ENCODE measurements at places on chromosomes 1 and 21.

GRCh38 chr1:161382214-161383019 lies 14.7 kb upstream of the CFAP126 start:
- DNase-seq, result no peak

DNA sequence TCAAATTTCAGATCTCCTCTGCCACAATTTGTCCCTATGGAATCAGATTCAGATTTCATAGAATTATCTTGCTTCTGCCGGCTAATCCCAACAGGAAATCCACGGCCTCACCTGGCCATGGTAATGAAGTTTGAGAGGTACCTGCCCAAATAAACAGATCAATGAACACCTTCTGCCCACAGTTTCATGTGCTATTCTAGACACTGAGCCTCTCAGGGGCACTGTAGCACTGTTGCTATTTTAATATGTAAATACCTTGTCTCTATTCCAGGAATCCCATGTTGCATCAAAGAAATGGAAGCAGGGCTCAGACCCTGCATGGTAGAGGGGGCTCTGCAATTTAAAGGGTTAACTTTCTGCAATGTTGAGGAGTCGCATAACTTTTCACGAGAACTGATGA lies 593.1 kb downstream of the PTBP2 start:
- DNase-seq, result no peak

- DNase-seq, result no peak
These were observed 13.8 kb downstream of the CFAP74 start for GRCh38 chr1:1989789-1990188.

DNA sequence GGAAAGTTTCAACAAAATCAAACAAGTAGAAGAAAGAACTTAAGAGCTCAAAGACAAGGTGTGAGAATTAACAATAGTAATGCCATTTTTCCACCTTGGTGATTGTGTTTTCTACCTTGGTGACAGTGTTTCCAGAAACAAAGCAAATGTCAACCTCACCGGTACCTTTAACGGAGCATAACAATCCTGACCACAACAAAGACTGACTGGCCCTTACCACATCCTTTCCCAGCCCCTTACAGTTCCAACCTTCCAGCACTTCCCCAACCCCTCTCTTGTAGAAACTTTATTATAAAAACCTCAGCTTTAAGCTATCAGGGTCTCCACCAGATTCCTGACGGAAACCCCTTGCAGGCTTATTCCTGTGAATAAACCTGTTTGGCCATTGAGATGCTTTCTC lies 16.7 kb downstream of the STYXL2 start:
- DNase-seq, result no peak

DNA sequence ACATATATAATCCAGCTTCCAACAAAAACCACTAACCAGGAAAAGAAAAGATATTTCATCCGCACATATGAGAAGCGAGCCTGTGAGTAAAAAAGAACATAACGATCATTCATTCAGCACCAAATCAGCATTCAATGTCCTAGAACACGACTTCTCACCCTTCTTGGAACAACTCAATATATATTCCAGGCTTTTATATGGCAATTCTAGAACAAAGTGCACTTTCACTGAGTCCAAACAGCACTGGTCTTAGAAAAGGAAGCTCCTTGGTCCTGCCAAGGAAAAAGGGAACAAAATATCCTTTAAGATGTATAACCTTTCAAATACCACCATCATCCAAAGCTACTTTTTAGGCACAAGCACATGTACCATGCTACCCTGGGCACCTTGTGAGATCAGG lies 44.5 kb downstream of the RPL5 start:
- no peak for DNase-seq

DNA sequence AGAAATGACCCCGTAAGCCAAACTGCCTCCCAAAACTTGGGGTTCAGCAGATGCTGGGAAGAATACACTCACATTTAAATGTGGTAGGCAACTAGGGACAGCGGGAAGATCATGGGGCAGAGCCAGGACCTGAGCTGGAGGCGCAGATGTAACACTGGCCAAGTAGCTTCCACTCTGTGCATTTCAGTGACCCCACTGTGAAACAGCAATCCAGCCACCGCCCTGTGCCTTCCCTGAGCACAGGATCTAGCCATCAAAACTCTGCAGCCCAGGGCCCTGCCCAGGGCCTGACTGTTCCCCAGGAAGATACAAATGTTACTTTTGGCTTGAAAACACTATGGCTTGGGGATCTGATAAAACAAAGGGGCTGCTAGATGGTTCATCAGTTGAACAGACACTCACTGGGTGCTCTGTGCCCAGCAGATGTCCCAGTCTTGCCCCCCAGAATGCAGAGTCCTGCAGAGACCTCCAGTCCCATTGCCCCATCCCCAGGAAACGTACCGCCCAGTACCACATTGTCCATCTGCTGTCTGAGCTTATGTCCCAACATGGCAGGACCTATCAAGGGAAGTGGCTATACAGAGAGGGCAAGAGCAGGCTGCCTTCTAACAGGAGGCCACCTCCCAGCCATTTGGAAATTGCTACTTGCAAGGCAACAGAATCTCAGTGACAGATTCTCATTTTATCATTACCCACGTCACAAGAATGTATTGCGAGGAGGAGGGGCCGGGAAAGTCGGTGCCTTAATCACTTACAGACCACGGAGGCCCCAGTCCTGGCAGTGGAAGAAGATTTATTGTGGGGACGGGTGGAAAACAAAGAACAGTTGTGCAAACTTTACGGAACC lies 124.0 kb downstream of the DMRTB1 start:
- DNase-seq, result no peak

GRCh38 chr1:183653462-183653794 lies 312 bp upstream of the APOBEC4 start:
- DNase-seq, result no peak

DNA sequence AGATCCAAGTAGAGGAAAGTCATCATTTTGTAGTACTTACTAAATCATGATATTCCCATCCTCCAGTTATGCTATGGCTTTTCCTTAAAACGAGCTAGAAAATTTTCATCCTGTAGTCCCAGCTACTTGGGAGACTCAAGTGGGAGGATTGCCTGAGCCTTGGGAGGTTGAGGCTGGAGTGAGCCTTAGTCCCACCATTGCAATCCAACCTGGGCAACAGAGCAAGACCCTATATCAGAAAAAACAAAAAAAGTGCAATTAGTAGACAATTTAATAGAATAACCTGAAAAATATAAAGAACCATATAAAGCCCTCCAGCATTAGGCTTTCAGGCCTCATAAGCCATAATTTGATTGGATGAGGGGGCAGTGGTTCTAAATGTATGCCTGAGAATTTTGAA lies 6.8 kb downstream of the UCK2 start:
- DNase-seq, result no peak

DNA sequence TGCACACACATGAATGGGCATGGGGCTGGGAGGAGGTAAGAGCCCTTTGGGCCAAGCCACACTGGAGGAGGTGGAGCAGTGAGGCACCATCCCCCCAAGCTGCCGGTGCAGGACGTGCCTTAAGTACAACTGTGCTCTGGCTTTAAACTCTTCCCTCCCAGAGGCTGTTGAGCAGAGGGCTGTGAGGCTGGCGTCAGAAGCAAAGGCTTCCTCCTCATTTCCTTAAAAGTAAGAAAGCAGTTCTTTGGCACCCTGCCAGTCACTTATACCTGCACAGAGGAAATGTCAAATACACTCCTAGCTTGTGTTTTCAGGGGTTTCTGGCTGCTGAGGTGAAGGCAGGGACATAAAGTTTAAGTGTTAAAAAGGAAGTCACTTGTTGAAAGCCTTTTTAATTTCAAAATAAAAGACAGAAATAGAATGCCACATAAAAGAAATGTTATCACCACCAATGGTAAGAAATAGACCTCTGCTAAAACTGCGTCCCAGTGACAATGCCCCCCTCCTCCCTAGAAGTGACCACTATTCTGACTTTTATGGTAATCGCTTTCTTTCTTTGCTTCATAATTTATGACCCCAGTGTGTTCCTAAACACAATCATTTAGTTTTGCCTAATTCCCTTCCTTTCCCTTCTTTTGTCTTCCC lies 33.0 kb downstream of the LAMC2 start:
- DNase-seq, result no peak

DNA sequence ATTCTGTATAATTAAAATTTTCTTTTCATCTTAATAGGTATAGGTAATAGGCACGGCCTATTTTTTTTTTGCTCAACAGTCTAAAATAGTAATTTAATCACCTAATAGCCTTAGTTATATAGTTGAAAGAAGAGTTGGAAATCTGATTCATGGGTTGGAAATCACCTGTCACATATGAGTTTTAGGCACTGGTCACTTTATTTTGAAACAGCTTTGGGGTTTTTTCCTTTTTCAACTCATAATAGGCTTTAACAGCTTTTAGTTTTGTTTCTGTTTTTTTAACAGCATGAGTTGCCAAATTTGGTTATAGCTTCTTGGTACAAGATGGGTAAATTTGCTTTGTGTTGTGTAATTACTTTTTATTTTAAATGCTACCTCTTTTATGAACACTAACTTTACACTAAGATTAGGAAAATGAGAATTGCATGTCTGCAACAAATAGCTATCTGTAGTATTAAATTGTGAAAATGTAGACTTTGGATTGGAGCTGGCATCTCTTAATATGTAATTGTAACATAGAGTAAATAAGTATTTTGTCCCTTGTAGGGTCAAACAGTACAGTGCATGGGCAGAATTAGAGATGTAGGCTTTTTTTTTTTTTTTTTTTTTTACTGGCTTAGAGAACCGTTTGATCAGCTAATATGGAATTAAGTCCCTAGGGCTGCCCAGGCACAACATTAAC lies 109.8 kb downstream of the OSBPL9 start:
- DNase-seq, result no peak

DNA sequence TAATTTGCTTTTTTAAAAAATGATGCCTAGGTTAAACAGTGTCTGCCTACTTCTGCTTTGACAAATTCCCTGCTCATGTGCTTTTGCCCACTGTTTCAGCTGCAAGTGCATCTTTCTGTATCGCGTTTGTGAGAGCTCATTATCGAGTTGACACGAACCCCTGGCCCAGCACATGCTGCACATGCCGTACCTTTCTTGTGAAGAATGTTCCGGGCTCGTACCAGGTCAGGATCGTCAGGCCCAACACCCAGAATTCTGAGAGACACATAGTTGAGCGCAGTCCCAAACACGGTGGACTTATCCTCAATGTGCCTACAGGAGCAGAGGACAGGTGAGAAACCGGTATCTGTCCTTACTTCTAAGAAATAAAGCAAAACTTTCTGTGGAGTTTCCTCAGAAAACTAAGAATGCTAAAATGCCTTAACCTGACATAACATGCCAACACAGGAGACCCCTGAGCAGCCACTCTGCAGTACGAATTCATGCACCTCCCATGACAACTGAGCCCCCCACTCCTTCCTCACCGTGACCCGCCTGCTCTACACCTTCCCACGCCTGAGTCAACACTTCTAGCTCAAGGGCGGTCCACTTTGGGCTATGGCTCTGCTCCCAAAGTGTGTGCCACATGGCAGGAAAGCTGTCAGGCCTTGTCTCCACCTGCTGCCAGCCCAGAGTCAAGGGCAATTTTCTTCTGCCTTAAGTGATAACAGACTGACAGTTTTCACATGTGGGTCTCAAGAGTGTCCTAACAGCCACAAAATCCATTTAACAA lies 6.7 kb downstream of the LSS start:
- DNase-seq, result no peak

- no peak for DNase-seq
These were observed 16.7 kb upstream of the LYST start for GRCh38 chr1:235883261-235883927.

Data from stimulated activated CD8-positive, alpha-beta memory T cell treated with anti-CD3 and anti-CD28 coated beads, Interleukin-4, amount 100 ng/mL, for 1 hour (primary cell).